ENCODE measurements at places on chromosomes 5 and 9.

DNA sequence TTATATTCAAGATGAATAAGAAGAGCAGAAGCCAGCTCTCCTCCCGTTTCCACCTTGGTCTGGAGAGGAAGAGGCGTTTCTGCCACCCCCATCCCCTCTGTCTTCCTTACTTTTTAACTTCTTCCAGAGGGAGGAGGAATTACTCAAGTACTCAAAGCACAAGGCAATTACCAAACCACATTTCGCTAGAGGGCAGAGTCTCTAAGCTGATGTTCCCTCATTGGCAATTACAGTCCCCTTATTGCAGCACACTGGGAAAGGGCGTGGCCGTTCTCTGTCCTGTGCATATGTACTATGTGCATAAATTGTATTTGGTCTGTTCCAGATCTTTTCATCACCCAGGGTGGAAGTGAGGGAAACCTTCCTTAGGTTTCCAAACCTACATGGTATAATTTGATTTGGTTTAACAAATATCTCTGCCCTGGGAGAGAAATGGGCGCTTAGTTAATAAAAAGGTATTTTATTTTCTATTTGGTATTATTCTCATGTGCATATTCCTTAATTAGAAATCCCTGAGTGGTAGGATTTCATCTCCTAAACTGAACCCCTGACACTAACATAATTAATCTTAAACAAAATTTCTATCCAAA, 29.8 kb upstream of the ALDOB start:
- no peak overlapping the region for H3K4me3 ChIP-seq
- H3K27ac ChIP-seq = no peak overlapping the region
- DNase-seq = no peak
- H3K4me1 ChIP-seq = peaks cover 36% of the 10 kb centered on the region
- H3K27me3 ChIP-seq = no peaks in the 10 kb centered on the region

- H3K4me3 ChIP-seq = no peak overlapping the region
- peaks cover 1% of the 10 kb centered on the region for H3K36me3 ChIP-seq
- DNase-seq = no peak
- no peaks in the 10 kb centered on the region for H3K27me3 ChIP-seq
- H3K4me1 ChIP-seq = peaks cover 6% of the 10 kb centered on the region
- H3K27ac ChIP-seq = no peak overlapping the region
Measured at GRCh38 chr9:22030101-22030598, 21.0 kb upstream of the CDKN2B start.

- H3K27me3 ChIP-seq = no peaks in the 10 kb centered on the region
- H3K36me3 ChIP-seq = no peaks in the 10 kb centered on the region
- no peak overlapping the region for H3K27ac ChIP-seq
- no peak for DNase-seq
- no peak overlapping the region for H3K4me3 ChIP-seq
- no peaks in the 10 kb centered on the region for H3K4me1 ChIP-seq
Measured at GRCh38 chr5:117103703-117104102, 529.1 kb upstream of the SEMA6A start.

DNA sequence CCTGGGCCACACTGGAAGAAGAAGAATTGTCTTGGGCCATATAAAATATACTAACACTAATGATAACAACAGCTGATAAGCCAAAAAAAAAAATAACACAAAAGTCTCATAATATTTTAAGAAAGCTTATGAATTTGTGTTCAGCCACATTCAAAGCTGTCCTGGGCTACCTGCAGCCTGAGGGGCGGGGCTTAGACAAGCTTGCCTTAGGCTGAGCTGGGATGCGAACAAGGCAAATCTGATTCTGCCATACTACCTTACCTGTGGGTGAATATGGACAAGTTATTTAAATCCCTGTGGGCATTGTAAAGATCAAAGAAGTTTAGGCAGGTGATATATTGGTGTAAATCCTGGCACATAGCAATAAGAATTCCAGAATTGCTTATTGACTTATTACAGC, 212.3 kb upstream of the ATP10B start:
- no peak for DNase-seq
- H3K4me1 ChIP-seq = no peaks in the 10 kb centered on the region
- no peaks in the 10 kb centered on the region for H3K27me3 ChIP-seq

DNA sequence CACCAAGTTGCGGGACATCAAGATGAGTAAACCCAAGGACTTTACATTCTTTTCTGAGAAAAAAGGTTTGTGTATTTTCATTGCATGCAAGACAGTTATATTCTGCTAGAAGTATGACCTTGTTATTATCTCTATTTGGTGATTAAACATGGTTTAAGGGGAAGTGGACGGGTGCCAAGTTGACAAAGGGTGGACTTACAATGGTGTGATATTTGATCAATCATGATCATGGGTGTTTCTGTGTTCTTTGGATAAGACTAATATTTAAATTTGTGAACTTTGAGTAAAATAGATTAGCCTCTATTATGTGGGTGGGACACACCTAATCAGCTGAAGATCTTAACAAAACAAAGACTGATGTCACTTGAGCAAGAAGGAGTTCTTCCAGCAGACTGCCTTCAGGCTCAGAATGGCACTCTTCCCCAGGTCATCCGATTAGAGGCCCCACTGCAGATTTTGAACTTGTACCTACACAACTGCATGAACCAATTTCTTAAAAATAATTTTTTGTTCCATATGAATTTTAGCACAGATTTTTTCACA, 782.9 kb downstream of the CDH12 start:
- no peaks in the 10 kb centered on the region for H3K36me3 ChIP-seq
- no peaks in the 10 kb centered on the region for H3K27me3 ChIP-seq
- DNase-seq = no peak
- H3K27ac ChIP-seq = no peak overlapping the region
- H3K4me1 ChIP-seq = no peaks in the 10 kb centered on the region
- H3K4me3 ChIP-seq = no peak overlapping the region

DNA sequence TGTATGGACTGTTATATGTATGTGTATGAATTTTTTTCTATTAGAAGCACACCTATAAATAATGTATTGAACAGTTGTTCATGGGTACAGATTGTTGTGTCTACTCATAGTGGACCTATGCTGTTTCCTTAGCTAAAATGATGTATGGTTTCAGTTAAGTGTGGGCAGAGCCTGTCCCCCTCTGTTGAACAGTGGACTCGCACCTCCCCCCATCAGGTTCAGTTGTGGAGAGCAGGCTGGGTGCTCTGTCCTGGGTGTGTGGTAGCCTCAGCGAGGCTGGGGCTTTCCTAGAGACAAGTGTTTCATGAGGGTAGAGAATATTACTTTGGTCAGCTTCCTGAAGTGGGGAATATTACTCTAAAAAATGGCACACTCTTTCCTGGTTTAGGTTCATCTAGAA, 47.4 kb upstream of the LRRTM2 start:
- H3K27ac ChIP-seq = peak overlapping the region; percentile 28
- peaks cover 31% of the 10 kb centered on the region for H3K36me3 ChIP-seq
- no peaks in the 10 kb centered on the region for H3K27me3 ChIP-seq
- peaks cover 29% of the 10 kb centered on the region for H3K4me1 ChIP-seq
